ENCODE measurements at places on chromosomes 11 and 22. TPM values are rescaled to one million over a fixed set of nuclear protein-coding genes. Genes with fewer than 3 reads are reported as not detected.

GRCh38 chr22:27808451-27809225, 7.1 kb upstream of the MN1 start:
- DNase-seq = no peak

- no peak for DNase-seq
Measured at GRCh38 chr11:7088921-7089320, at the start of gene RBMXL2. Gene RBMXL2, plus strand, starts transcription at chr11:7088998. Its CDS starts 123 bp downstream, at chr11:7089121.

DNA sequence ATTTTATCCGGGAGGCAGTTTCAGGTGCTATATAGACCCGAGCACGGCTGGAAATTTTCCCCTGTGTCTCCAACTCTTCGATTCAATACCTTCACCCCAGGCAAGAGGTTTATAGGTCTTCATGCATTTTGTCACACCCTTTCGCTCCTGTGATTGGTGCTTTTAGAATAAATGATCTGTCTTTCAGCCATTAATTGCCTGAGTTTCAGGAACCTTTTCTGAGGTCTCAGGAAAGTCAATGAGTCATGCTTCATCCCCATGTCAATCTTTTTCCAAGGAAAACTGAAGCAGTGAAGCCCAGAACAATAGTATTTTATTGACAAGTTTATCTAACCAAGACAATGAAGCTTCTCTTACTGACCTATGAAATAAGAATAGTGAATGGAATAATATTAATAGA, 29.9 kb downstream of the FAM181B start:
- no peak for DNase-seq

SCT gene
- not detected for total RNA-seq

PATZ1 gene
- 40.9 TPM for total RNA-seq
